ENCODE measurements at places on chromosomes 1 and 21.

DNA sequence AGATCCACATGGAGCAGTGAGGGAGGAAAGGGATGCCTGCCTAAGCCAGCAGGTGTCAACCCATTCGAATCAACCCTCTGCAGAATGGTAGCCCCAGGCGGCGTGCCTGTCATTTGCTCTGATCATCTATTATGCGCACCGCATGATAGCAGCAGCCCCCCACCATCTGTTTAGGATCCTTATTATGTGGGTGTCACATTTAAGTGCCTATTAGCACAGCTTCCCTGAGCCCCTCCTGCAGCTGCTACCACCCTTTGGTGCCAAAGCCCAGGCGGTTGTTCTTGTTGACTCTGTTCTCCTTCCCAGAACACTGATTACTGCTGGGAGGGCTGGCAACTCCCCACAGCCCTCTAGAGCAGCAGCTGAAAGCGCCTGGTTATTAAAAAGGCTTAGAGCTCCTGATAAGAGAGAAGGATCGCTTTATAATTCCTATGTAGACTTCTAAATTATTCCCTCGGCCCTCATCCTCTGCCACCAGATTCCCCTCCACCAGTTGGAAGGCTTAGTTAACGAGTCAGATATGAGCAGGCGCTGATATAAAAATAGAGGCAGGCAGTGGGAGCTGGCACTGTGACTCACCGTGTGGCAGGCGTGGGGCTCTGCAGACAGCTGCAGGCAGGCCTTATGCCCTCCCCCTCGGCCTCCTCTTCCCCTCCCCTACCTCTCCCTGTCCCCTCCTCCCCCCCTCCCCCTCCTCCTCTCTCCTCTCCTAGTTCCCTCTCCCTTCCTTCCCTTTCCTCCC is 23.0 kb downstream of the ACTA1 start:
- DNase-seq: peak; percentile 33

DNA sequence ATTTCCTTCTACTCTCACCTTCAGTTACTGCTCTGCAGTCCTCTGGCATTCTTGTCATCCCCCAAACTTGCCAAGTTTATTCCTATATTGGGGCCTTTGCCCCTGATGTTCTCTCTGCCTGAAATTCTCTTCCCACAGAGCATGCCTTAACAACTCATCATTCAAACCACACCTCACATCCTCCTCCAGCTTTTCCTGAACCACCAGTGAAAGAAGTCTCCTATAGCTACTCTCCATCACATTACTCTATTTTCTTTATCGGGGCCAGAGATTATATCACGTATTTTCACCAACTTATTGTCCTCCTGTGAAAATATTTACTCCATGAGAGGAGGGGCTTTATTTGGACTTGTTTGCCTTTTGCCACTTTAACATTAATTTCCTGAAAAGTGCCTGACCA is 32.1 kb downstream of the EXTL2 start:
- DNase-seq: no peak

- no peak for DNase-seq
Observed at GRCh38 chr1:149877211-149877946, 22.0 kb upstream of the BOLA1 start.

GRCh38 chr1:167923324-167924056 is 9.6 kb upstream of the ADCY10 start:
- no peak for DNase-seq

- DNase-seq: no peak
Observed at GRCh38 chr1:30378991-30379581, 344.3 kb downstream of the MATN1 start.

DNA sequence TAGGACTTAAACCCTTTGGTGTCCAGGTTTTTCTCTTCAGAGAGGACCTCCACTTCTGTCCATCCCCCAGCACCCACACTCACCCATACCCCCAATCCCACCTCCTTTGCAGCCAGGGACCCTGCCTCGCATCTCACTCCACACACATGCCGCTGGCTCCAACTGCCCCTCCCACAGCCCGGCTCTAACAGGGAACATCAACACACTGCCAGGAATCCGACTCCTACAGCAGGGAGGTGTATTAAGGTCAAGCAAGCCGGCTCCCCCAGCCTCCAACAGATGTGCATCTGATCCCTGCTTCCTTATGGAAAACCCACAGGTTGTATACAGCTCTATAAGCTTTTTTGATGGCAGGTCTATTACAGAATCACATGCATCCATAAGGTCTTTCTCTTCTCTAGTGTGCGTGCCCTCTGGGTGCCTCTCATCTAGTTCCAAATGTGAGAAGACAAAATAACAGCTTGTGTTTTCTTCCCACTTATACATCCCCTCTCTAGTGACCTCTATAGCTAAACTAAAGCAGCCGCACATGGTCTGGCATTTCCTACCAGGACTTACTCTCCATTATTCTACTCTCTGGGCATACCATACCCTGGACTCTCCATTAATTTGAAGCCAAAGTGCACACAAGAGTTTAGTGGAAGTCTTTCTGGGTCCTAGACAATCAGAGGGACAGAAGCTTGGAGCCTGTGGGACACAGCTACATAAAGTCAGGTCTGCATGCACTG is 16.3 kb downstream of the PIK3C2B start:
- no peak for DNase-seq

GRCh38 chr1:17199267-17200044 is 5.5 kb upstream of the PADI1 start:
- no peak for DNase-seq

GRCh38 chr1:160048335-160048734 is 16.5 kb upstream of the PIGM start:
- DNase-seq: no peak

DNA sequence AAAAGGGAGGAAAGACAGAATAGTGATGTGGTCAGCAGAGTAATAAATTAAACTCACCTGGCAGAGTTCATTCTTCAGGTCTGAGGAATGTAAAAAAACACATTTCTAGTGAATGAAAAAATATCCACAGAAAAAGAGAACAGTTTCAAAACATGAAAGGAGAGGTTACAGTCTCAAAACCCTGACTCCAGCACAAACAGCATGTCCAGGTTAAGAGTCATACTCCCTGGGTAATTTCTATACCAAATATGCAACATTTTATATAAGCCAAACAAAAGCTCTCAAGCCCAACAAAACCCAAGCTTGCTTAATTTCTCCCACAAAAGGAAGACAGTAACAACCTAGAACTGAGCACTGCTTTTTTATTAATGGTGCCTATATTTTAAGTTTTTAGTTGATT is 173.0 kb downstream of the NTMT2 start:
- DNase-seq: no peak

- DNase-seq: no peak
Observed at GRCh38 chr1:75274920-75275506, 140.8 kb downstream of the LHX8 start.

DNA sequence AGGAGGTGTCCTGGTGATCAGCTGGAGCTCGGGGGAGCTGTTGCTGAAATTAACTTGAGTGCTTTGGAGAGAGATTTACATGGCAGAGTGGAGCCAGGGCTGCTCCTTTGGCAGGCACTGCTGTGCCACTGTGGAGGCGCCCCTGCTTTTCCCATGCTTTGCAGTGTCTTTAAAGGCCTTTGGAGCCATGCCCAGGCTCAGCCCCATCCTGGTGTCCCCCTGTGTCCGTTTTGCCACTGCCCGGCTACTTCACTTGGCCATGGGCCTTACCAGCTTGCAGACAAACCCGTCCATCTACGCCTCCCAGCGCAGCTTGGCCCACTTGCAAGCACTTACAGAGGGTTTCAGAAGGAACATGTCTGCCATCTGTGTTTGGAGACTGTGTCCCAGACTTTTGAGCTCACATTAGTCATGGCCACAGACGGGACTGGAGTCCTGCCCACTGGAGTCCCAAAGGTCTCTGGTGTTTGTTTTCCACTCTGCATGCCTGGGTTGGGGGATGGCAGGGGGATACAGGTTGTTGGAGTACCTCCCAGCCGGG is 18.2 kb upstream of the LAMTOR5 start:
- DNase-seq: no peak

- DNase-seq: no peak
Observed at GRCh38 chr1:10870493-10871096, 74.1 kb upstream of the CASZ1 start.

- no peak for DNase-seq
Observed at GRCh38 chr1:197415221-197415620, 147.2 kb downstream of the CRB1 start.

DNA sequence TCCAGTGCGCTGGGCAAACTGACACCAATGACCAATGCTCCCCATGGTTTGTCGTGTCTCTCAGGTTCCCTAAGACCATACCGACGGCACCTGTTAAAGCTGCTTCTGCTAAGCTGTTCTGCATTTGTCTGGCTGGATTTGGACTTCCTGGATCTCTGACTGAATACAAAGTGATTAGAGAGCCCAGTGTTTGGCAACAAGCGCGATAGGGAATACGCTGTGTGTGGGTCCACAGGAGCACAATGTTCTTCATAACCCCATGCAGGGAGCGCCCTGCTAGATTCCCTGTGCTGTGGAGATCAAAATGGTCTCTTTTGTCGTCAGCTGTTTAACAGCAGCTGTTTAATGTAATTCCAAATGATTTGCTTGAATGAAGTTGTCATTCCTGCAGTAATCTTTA is 26.0 kb upstream of the ESRRG start:
- DNase-seq: no peak

All from amniotic stem cell (primary cell).